AG04450 (cell line): ENCODE measurements at places on chromosomes 3 and 15.
A peak's percentile ranks its signal among the peaks of the same experiment; 100 is the strongest.

- DNase-seq = no peak
Observed at GRCh38 chr3:79636372-79636771, 131.4 kb downstream of the ROBO1 start.

- no peak for DNase-seq
Observed at GRCh38 chr3:165839296-165840076, 2.3 kb upstream of the BCHE start.

DNA sequence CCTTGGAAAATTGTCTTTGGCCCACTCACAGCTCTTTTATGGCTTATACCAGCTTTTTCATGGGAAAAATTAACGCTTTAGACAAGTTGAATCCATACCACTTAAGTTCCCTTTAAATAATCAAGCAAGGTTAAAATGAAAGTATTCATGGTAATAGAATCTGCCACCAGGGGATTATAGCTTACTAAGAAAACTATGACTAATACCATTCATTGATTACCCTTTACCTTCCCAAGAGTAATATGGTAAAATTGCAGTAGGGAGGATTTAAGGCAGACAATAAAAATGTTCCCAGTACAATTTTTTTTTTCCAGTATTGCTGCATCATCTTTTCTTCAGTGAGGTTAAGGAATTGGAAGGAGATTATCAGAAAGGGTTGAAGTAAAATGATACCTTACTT is 641.1 kb upstream of the NAALADL2 start:
- DNase-seq = no peak

DNA sequence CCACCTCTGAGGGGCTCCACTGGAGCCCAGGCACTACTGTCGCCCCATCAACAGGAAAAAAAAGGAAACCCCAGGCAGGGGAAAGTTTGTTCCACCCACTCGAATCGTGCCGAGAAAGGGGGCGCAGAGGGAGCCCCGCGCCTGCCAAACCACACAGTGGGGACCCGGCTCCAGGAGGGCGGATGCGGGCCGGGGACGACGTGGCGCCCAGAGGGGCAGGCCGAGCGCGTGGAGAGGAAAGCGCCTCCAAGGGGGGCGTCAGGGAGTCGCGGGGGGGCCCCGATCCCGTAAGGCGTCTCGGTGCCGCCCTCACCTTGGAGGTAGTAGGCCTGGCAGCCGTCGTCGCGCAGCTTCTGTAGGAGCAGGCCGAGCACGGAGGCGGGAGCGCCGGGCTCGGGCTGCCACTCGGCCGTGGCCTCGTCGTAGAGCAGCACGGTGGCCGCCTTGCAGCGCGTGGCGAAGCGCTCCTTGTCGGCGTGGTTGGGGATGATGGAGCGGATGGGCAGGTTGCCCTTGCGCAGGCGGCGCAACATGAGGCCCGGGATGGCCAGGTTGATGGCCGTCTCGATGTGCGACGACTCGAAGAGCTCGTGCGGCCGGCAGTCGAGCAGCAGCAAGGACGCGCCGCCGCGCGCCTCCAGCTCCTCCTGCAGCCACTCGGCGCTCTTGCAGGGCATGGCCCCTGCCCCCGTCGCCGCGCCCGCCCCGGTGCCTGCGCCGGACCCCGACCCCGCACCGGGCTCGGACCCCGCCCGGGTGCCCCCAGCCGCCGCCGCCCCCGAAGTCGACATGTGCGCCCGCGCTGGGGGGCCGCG is 627 bp downstream of the DUSP7 start:
- no peak for DNase-seq

GRCh38 chr15:34336991-34337556 is 507 bp downstream of the SLC12A6 start:
- DNase-seq = no peak

- DNase-seq = no peak
Observed at GRCh38 chr3:137807998-137808397, 43.9 kb downstream of the SOX14 start.

DNA sequence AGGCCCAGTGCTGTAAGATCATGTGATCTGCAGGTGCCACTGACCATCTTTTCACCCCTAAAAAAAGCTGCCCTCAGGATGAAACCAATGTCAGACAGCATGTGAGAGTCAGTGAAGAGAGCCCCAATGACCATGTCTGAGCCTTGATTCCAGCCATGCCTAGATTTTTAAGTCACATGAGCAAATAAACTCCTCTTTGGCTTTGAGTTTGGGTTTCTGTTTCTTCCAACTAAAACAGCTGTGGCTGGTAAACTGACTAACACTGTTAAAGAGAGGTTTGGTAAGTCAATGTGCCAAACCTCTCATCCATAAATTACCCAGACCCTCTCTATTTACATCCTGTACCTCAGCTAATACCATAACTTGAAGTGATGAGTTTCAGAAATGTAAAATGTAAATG is 8.3 kb downstream of the MYO5A start:
- no peak for DNase-seq

GRCh38 chr3:4271834-4272233 is 31.3 kb upstream of the SETMAR start:
- no peak for DNase-seq

GRCh38 chr3:48595526-48596121 is 495 bp upstream of the COL7A1 start:
- peak; percentile 48 for DNase-seq

DNA sequence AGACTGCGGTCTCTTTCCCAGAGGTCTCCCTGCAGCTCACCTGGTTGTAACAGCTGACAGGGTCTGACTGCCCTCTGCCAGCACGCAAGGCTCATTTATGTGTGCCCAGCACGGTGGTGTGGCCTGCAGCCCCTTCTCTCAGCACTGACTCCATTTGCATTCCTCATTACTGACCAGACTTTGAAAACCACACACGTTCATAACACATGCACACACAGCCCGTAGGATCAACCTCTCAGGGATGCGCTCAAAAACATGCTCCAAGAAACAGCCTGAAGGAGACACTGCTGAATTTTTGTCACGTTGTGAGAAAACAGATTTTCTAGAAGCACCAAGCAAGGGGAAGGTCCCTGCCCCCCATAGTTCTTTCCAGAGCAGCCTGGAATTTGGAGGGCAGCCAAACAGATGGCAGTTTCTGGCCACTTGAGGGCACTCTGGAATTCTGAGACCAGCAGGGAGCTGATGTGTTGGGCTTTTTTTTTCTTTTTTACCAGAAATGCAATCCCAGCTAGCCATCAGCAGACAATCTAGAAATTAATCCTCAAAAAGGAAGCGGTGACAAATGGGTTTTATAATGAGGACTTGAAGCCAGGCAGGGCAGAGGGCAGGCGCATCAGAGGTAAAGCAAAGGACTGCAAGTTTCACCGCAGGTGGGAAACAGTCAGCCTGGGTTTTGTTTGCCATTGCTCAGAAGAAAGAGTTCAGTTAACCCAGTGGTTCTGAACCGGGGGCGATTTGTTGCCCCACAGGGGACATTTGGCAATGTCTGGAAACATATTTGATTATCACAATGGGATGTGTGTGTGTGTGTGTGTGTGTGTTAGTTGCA is 170.5 kb upstream of the PROK2 start:
- DNase-seq = peak; percentile 33

- DNase-seq = no peak
Observed at GRCh38 chr15:56236197-56236596, 7.5 kb downstream of the RFX7 start.

DNA sequence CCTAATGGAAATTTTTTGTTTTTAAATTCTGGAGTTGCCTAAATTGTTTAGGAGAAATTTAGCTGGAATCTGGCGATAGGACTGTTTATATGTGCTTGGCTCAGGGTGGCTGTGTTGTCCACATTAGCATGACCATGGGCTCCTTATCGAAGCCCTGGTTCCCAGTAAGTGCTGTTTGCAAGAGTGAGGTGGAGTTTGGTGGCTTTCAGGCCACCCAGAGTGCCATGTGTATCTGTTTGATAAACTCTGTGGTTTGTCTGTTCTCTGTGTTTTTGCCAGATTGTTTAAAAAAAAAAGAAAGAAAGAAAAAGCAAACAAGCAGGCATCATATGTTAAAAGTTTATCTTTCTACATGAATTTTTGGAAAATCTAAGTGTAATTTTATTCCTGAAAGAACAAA is 51.5 kb downstream of the PLCL2 start:
- no peak for DNase-seq

GRCh38 chr15:43749690-43750345 is 3.6 kb downstream of the PDIA3 start:
- no peak for DNase-seq

GRCh38 chr3:110711851-110712516 is 359.6 kb upstream of the NECTIN3 start:
- DNase-seq = no peak

DNA sequence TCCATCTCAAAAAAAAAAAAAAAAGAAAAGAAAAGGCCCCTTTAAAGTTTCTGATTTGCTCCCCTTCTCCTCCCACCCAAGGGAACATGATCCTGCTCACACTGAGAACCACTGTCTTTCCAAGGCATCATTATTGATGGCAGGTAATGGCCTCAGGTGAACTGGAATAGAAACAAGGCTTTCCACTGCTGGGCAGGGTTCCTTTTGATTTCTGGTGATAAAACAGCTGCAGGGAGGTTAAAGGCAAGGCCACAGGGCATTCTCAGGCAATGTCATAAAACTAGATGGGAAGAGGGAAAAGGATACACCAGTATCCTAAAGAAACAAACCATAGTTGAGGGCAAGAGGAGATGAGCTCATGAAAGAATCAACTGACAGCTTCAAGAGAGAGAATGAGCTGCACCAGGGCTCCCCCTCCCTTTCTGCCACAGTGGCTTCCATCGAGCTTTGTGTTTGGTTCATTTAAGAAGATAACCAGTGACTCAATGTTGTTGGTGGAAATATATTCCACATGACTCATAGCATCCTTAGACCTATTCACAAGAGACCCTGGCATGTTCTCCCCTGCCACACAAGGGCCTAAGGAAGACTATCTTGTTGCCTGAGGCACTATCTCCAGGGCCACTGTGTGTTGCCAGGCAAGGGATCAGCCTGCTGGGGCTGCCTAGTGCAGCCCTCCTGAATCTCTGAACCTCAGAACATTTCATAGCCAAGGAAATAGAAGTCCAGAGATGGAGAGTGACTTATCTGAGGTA is 86.4 kb downstream of the WDR76 start:
- peak; percentile 90 for DNase-seq

DNA sequence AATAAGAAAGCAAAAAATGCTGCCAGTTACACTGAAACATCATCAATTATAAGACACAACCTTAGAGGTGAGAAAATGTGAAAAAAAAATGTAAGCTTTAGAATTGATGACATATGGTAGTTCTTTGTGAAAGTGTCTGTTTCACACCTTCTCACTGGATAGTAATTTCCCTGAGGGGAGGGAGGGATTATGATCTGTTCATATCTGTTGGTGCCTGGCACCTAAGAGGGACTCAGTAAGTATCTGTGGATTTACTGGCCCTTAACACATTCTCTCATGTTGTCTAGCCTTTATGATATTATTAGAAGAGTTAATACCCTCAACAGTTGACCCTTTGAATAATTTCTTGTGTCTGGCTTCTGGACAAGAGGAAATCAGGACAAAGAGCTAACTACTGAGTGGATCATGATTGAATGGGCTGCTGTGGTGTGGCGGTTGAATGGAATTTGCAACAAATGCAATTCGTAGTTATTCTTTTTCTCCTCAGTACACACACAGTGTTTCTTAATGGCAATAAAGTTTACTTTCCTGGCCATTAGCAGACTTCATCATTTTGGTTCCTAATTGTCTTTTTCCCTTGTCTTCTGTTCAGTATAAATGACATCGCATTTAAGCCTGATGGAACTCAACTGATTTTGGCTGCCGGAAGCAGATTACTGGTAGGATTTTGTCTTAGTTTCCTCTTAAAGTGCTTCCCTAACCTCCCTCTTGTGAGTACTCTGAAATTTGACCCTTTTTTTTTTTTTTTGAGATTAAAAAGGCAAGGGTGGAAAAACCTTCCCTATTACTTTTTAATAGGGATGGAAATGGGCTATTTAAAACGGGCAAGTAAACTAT is 9.5 kb downstream of the IFT122 start:
- no peak for DNase-seq

- no peak for DNase-seq
Observed at GRCh38 chr15:58590236-58590635, 158.4 kb downstream of the LIPC start.

DNA sequence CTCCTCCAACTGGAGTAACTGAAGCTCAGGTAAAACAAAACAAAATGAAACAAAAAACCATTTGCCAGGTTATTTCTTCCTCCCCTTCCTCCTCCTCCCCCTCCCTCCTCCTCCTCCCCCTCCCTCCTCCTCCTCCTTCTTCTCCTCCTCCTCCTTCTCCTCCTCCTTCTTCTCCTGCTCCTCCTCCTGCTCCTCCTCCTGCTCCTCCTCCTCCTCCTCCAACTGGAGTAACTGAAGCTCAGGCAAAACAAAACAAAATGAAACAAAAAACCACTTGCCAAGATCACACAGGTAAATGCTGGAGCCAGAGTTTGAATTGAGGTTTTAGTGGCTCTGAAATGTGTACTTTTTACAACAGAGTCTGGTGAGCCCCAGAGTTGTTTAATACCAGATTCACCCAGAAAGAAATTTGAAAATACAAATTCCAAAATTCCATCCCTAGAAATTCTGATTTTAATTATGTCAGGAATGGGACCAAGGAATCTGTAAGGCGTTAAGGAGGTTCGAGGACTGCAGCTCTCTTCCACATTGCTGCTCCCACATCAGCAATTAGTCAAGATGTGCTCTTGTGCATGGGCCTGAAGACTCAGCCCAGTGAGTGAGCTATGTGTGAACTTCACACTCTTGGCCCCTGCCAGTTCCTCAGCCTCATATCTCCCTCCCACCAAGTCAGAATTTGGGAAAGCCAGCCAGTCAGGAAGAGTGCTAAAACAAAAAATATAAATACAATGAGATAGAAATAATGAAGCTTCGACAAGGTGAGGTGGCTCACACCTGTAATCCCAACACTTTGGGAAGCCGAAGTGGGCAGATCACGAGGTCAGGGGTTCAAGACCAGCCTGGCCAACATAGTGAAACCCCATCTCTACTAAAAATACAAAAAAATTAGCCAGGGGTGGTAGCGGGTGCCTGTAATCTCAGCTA is 31.6 kb upstream of the ZNF770 start:
- no peak for DNase-seq

GRCh38 chr15:34185666-34186065 is 24.2 kb downstream of the KATNBL1 start:
- DNase-seq = no peak

DNA sequence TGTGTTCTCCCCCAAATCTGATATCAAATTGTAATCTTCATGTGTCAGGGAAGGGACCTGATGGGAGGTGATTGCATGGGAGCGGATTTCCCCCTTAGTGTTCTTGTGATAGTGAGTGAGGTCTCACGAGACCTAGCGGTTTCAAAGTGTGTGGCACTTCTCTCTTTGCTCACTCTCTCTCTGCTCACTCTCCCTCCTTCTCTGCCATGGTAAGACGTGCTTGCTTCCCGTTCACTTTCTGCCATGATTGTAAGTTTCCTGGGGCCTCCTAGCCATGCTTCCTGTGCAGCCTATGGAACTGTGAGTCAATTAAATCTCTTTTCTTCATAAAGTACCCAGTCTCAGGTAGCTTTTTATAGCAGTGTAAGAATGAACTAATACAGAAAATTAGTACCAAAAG is 30.6 kb upstream of the OR5H6 start:
- DNase-seq = no peak

- DNase-seq = no peak
Observed at GRCh38 chr3:187996609-187997008, 157.3 kb upstream of the LPP start.
